Naive B cell (primary cell): ENCODE measurements at places on chromosomes 4 and X.
A peak's percentile ranks its signal among the peaks of the same experiment; 100 is the strongest.

DNA sequence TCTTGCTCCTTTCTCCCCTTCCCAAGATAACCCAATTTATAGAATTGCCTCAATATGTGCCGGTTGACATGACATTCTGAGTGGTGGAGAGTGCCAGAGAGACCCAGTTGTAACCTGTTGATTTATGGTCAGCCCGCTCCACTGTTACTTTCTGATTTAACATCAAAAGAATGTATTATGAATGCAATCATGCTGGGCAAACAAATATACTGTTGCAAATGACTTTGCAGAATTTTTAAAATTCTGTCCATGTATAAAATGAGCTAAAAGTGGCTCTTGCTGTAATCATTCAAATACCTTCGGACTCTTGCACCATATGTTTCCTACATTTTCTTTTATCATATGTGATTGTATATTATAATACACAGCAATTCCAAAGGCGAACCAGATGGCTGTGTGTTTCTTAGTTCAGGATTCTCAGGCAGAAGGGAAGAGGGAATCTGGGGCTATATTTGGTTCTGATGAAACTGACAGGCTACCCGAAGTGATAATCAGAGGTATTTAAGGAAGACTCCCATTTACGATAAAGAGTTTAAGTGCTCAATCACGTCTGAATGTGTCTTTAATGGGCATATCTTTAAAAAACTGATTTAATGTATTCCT lies 131.7 kb downstream of the CLCN4 start:
- H3K4me3 ChIP-seq = no peak overlapping the region
- no peak for DNase-seq
- peaks cover 9% of the 10 kb centered on the region for H3K36me3 ChIP-seq
- no peaks in the 10 kb centered on the region for H3K4me1 ChIP-seq

- no peak overlapping the region for H3K27ac ChIP-seq
- no peaks in the 10 kb centered on the region for H3K27me3 ChIP-seq
- DNase-seq = no peak
- no peak overlapping the region for H3K4me3 ChIP-seq
- H3K36me3 ChIP-seq = no peaks in the 10 kb centered on the region
- peaks cover 22% of the 10 kb centered on the region for H3K4me1 ChIP-seq
Measured at GRCh38 chr4:90187148-90187884, 60.1 kb downstream of the CCSER1 start.

GRCh38 chr4:107094332-107094731 lies 58.2 kb upstream of the DKK2 start:
- no peak overlapping the region for H3K4me3 ChIP-seq
- no peak overlapping the region for H3K27ac ChIP-seq
- H3K27me3 ChIP-seq = no peaks in the 10 kb centered on the region
- H3K4me1 ChIP-seq = no peaks in the 10 kb centered on the region

GRCh38 chr4:42420140-42420539 lies 22.9 kb downstream of the SHISA3 start:
- H3K4me3 ChIP-seq = no peak overlapping the region
- H3K27me3 ChIP-seq = no peaks in the 10 kb centered on the region
- no peak overlapping the region for H3K27ac ChIP-seq
- peaks cover 38% of the 10 kb centered on the region for H3K36me3 ChIP-seq

DNA sequence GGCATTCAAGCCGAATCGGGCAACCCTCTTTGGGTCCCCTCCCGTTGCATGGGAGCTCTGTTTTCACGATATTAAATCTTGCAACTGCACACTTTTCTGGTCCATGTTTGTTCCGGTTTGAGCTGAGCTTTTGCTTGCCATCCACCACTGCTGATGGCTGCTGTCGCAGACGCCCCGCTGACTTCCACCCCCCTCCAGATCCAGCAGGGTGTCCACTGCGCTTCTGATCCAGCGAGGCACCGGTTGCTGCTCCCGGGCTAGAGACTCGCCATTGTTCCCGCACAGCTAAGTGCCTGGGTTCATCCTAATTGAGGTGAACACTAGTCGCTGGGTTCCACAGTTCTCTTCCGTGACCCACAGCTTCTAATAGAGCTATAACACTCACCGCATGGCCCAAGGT lies 13.3 kb downstream of the ACOX3 start:
- H3K4me3 ChIP-seq = peak overlapping the region; percentile 95
- no peaks in the 10 kb centered on the region for H3K27me3 ChIP-seq
- H3K4me1 ChIP-seq = peaks cover 46% of the 10 kb centered on the region
- H3K36me3 ChIP-seq = no peaks in the 10 kb centered on the region
- no peak overlapping the region for H3K27ac ChIP-seq
- no peak for DNase-seq
